Astrocyte of the hippocampus (primary cell): ENCODE measurements at places on chromosomes 16 and 17.
A peak's percentile ranks its signal among the peaks of the same experiment; 100 is the strongest.

- no peak for DNase-seq
These were observed 14.9 kb downstream of the CORO7 start for GRCh38 chr16:4401510-4401909.

GRCh38 chr16:88721236-88721635, 14.9 kb downstream of the CTU2 start:
- DNase-seq, result no peak

- no peak for DNase-seq
These were observed 143.9 kb upstream of the SHISA6 start for GRCh38 chr17:11097121-11097520.

DNA sequence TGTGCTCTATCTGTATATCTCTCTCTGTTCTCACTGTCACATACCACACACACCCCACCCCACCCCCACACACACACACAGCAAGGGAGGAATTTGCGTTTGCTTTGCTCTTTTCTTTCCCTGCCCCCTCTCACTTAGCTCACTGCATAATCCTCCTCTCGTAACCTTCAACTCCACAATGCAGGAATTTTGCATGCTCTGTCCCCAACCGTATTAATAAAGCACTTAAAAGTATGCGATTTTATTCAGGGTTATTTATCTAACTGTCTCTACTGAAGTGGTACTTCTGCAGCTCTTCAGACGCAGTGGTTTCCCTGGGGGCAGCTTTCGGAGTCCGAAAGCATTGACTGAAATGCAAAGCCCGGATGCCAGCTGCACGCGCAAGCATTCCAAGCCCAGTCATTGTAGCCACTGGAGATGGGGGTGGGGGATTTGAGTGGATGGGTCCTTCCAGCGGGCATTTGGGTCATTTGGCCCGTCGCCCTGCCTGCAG, 105.4 kb upstream of the RBFOX1 start:
- no peak for DNase-seq

GRCh38 chr16:57609541-57610401, 18.7 kb upstream of the ADGRG1 start:
- no peak for DNase-seq

DNA sequence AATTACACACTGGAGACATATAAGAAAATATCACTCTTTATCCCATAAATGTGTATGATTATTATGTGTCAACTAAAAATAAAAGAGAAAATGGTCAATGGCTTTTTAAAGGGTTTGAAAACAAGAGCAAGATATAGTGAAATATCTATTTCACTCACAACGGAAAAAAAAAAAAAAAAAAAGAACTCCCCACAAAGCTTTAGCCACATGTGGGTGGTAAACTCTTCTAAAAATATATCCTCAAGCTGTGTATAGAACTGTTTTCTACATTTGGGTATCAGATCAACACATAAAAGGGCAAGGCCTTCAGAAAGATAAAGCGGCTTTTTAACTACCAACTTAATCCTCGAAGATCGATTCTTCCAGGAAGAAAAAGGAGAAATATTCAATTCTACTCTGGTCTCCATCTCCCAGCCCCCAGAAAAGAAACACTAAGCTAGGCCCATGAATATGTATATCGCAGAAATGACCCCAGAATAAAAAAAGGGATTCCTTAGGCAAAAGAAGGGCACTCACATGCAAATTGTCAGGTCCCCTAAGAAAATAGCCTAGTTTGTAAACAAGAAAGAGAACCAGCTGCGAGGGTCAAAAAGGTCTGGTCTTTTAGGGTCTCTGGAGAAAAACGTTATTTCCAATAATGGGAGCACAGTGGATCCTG, 4.4 kb downstream of the LITAF start:
- DNase-seq, result no peak

DNA sequence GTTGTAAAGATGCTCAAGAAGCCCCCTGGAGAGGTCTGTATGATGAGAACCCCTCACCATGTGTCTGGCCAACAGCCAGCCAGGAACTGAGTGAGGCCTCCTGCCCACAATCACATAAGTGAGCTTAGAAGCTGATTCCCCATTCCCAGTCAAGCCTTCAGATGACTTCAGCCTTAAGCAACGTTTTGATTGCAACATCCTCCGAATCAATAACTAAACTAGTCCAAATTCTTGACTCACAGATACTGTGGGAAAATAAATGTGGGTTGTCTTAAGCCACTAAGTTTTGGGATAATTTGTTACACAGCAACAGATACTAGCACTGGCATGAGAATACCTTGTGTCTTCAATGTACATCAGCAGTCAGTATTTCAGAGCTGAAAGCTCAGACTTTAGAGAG, 54.5 kb upstream of the HS3ST4 start:
- DNase-seq, result no peak

GRCh38 chr17:49730078-49730784, 22.5 kb upstream of the SLC35B1 start:
- peak; percentile 92 for DNase-seq

DNA sequence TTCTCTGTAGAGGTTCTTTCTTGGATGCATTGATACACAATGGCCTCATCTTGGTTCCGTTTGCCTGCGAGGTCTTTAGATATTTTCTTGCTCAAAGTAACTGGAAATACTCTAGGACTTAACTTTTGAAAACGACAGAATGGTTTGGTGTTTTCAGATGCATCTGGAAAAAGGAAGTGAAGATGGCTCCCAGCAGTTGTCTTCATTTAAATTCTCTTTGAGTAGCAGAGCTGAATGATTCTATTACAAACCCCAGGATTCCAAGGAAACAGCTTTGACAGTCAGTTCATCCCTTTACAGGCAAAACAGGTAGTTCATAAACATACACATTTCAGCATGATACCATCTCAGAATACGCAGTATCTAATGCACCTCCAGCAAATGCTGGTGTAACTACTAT, 54.8 kb downstream of the PSMD12 start:
- no peak for DNase-seq

GRCh38 chr16:66247516-66248481, 118.7 kb upstream of the CDH5 start:
- DNase-seq, result peak; percentile 42

DNA sequence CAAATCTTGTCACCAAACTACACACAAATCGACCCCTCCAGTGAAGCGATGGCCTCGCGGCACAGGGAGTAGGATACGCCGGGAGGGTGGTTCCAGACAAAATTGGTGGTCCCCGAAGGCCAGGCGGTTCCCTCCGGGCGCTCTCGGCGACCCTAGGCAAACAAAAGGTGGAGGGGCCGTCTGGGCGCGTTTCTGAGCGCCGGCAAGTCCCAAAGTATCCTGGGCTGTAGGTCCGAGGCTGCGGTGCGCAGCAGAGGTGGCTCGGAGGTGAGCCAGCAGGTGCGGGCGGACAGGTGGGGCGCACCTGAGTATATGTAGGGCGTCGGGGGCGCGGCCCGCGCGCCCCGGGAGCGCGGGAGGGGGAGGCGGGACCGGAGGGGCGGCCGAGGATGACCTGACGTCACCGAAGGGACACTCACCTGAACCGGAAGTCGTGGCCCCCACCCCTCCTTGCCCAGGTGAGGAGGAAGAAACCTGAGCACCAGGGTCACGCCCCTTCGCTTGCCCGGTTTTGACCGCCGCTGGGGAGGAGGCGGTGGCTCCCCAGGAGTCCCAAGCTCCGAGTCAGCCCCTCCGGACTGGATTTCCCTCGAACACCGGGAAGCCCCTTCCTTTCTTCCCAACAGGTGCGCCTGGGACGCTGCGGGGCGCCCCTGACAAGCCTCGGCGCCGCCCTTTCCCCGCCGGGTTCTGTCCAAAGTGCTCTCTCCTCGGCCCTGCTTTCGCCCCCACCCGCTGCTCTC, at the start of gene CLDN7:
Gene CLDN7 (minus strand): TSS at position 287 of the 743 bp plus-strand sequence. CDS start 435 bp downstream, outside the sequence.
- no peak for DNase-seq

DNA sequence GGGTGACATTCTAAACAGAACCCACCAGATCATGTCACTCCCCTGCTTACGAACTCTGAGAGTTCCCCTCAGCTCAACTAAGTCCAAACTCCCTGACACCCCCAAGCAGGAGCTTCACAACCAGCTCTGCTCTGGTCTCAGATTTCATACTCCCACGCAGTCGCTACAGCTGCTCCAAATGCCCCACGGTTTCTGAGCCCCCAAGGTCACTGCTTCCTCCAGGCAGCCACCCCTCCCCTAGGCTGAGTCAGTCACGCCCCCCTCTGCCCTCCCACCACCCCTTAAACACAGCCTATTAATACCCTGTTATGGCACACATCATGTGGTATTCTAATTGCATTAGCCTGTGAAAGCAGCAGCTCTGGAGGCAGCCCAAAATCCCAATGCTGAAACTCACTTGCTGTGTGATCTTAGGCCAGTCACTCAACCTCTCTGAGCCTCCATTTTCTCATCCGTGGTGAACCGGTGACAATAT, 51.5 kb downstream of the GSG1L start:
- DNase-seq, result no peak

DNA sequence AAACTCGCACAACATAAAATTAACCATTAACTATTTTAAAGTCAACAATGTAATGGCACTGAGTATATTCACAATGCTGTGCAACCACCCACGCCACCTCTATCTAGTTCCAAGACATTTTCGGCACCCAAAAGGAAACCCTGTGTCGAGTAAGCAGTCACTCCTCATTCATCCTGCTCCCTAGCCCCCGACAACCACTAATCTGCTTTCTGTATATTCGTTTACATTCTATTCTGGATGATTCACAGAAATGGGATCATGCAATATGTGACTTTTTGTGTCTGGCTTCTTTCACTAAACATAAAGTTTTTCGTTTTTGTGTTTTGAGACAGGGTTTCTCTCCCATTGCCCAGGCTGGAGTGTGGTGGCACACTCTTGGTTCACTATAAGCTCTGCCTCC, 42.2 kb upstream of the HAPSTR1 start:
- no peak for DNase-seq

DNA sequence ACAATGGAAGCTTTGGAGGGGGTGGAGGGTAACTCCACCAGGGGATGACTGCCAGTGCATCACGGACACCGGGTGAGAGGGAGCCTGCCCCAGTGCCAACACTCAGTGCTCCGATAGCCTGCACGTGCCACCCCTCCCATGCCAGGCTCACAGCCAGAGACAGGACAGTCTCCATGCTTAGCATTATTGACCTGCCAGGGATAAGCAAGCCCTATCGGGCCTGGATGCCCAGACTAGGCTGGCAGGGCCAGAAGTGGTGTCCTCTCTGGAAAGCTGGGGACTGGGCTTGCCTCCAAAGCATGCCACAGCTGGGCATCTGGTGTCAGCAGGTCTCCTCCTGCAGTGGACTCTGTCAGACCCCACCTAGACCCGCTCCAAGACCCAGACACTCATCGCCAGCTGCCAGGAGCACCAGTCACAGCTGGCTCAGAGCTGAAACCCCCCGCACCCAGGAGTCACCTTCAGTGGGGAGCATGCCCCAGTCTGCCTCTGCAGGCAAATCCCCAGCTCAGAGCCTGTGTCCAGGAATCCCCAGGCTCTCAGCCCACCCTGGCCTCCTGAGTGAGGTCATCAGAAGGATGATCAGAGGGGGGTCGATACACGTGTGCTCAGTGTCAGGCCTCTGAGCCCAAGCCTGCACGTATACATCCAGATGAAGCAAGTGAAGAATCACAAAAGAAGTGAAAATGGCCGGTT, 1.8 kb upstream of the RHBDF1 start:
- no peak for DNase-seq

- DNase-seq, result no peak
These were observed 122.8 kb downstream of the BANP start for GRCh38 chr16:88074041-88074440.

- no peak for DNase-seq
These were observed 472 bp downstream of the GALNS start for GRCh38 chr16:88856122-88856827.

DNA sequence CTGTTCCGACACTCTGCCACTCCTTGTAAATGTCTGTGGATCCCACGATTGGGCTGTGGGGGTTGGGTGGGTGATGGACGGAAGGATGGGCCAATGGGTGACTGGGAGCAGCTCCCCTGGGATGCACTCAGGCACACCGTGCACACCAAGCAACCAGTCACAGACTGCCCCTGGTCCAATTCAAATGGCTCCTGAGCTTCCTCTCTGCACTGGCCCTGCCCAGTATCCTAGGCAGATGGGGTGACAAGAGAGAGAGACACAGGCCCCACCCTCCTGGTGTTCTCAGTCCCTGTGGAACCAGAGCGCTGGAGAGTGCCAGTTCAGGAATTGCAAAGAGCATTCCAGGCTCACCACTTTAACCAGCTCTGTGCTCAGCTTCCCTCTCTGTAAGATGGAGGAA, 32.8 kb downstream of the BEAN1 start:
- DNase-seq, result peak; percentile 61

DNA sequence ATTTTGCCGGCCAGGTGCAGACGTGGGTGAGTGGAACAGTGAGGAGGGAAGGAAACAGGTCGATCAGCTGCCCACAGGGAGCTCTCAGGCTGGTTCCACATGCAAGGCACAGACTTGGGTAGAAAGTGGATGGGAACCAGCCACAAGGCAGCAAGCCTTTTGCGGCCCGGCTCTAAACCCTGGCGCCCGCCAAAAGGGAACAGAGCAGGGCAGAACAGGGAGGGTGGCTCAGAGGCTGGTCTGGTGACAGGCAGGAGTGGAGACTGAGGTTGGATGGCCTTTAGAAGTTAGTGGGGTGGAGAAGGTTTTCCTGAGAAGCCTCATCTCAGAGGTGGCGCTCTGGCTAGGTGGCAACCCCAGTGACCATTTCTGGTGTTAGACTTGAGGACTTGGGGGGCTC, 10.4 kb downstream of the LLGL2 start:
- no peak for DNase-seq

DNA sequence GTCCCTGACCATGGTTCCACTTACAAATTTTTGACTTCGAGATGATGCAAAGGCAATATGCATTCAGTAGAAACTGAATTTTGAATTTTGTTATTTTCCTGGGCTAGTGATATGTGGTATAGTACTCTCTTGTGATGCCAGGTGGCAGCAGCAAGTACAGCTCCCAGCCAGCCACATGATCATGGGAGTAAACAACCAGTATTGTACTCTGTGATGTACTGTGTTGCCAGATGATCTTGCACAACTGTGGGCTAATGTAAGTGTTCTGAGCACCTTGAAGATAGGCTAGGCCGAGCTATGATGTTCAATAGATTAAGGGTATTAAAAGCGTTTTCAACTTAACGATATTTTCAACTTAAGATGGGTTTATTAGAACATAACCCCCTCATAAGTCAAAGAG, 250.8 kb downstream of the STX8 start:
- no peak for DNase-seq

- no peak for DNase-seq
These were observed 18.1 kb downstream of the CLTC start for GRCh38 chr17:59637611-59638310.

GRCh38 chr16:29687755-29688154, 8.8 kb downstream of the QPRT start:
- no peak for DNase-seq

DNA sequence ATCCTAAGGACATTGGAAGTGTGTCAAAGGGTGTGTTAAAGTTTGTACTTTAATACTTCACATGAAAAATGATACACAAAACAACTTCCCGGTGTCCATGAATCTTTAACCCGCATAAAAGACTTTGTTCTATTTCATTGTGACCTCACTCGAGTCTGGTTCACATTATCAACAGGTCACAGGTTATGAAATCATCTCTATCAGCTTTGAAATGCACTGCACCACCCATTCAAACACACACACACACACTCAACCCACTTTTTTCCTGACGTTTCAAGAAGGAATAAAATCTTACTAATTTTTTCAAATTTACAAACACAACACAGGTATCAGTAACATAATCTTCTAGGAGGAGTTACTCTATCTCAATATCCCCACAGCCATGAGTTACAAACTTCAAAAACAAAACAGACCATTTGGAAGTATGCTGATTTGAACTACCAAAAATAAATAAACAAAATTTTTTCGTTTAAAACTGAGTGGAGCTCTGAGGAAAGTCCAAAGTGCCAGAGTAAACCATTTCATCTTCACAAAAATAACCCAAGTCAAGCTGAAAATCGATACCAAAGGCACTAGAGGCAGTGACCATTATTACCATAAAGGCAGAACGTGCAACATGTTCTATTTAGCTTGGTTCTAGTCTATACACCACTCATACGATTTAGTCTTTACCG, 2.7 kb downstream of the ACOX1 start:
- no peak for DNase-seq
